ENCODE measurements at places on chromosomes 2 and 18.

- no peak for DNase-seq
These were observed 598.9 kb upstream of the LINC00305 start for GRCh38 chr18:64747803-64748202.

- DNase-seq: no peak
These were observed 152.5 kb downstream of the NRXN1 start for GRCh38 chr2:50879457-50879856.

- DNase-seq: no peak
These were observed 140.1 kb downstream of the ACOXL start for GRCh38 chr2:110872521-110872920.

GRCh38 chr18:65821911-65822310 lies 71.1 kb downstream of the CDH7 start:
- DNase-seq: no peak

GRCh38 chr18:59715966-59716369 lies 18.7 kb upstream of the CCBE1 start:
- no peak for DNase-seq

GRCh38 chr2:172108587-172108930 lies 5.9 kb upstream of the DLX2 start:
- no peak for DNase-seq

DNA sequence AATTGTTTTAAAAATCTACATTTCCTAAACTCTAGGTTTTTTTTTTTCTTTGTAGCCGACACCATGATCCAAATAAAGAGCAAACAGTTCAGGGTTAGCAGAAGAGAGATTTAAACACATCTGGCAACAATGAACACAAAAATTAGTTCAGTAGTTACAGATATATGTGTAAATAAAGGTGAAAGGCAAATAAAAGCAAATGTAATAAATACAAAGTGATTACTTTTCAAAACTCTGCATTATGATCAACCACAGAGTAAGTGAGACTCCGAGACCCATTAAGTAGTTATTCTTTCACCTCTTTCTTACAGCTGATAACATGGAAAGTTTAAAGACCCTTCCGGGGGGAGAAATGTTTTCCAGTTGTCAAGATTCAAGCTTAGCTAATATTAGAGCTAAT lies 716 bp downstream of the CALCRL start:
- no peak for DNase-seq

- DNase-seq: no peak
These were observed 383.3 kb upstream of the MYT1L start for GRCh38 chr2:2714408-2714807.

DNA sequence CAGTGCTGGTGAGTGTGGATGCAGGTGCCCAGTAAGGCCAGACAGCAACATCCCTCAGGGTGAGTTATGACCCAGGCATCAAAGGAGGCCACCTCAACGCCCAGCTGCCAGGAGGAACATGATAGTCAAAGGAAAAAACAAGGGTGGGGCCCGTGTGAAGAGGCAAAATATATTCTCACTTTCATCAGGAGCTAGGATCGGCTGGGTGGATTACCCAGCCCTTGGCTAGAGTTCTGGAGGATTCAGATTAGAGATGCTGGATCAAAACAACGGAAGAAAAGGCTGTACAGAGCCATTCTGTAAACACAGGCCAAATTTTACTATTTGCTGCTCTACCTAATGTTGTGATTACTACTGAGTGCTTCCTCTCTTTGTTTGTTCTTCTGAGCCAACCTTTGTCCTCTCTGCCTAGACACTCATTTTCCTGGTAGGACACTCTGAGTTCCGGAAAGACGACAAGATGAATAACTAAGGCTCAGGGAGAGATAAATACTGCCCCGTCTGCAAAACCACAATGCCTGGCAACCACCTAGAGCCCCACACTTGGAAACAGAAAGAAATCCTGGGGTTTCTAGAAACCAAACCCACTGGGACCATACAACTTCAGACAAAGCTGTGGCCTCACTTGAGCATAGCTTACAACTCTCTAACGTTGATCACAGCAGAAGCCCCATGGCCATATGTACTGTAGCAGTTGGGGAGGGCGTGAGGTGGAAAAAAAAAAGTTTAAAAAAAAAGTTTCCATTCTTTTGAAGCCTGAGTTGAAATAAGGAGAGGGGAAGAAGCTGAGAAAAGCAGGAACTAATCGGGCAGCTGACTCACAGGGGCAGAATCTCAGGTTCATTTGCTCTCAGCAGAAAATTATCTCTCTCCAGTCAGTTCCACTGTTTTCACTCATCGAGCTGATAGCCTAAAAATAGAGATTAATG lies 17.8 kb upstream of the PMAIP1 start:
- peak; percentile 35 for DNase-seq

DNA sequence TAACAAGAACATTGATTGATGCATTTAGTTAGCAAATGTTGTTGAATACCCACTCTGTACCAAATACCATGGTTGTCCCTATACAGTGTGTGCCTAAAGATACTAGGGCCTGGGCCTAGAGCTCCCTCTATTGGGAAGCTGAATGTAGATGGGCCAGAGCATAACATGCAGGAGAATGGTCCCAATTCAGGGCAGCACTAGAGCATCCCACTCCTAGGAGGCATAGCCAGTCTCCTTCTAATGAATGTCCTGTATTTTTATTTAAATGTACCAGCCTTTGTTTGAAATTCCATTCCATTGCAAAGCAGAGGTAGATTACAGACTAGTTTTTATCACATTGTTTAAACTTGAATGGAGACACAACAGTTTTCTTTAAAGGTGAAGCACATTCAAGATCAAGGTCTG lies 90.6 kb downstream of the FEZ2 start:
- DNase-seq: peak; percentile 10

DNA sequence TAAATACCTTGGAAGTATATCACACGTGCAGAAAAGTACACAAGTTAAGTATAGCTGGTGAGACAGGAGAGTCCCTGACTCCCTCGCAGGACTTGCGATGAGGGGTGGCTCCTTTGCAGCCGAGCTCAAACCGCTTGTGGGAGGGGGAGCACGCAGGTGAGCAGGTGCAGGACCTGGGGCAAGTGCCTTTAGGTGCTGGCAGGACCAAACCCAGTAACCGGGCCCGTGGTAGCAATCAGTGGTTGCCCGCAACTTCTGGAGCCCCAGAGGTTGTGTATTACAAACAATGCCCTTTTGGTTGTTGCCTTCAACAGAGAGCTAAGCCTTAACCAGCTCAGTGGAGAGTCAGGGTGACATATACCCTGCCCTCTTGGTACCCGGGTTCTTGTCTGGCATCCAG lies 132.8 kb downstream of the PARD3B start:
- no peak for DNase-seq

DNA sequence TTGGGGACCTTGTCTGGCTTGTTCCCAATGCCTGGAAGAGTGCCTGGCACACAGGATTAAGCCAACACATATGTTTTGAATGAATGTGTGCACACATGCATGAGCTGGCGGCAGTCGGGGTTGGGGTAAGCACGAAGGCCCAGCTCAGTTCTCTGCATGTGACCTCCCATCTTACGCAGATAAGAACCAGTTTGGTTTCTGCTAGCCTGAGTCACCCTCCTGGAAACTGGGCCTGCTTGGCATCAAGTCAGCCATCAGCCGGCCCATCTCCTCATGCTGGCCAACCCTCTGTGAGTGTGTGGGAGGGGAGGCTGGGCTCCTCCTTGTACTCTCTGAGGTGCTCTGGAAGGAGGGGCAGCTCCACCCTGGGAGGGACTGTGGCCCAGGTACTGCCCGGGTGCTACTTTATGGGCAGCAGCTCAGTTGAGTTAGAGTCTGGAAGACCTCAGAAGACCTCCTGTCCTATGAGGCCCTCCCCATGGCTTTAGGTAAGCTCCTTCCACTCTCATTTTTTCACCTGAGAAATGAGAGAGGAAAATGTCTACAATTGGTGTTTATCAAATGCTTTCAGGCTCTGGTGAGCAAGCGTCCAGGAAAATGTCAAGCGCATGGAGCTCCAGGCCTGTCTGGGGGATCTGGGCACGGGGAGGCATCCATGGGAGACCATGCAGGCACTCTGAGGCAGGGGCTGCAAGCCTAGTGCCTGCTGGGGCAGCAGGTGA lies 9.7 kb upstream of the IL1RN start:
- no peak for DNase-seq

DNA sequence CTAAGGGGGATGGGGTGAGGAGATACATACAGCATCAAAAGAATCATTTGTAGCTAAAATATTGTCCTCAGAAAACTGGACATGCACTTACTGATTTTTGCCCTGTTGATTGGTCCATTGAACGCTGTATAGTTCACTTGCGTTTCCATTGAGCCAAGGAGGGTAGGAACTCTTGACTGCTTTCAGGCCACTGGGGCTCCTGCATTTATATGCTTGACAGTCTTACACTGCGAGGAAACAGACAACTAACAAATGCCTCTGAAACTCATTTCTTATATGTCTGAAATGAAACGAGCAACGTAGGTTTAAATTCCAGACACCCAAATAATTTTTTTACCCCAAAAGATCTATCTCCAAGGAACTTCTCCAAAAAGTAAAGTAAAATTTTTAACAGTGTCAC lies 42.1 kb downstream of the ARL5A start:
- no peak for DNase-seq

DNA sequence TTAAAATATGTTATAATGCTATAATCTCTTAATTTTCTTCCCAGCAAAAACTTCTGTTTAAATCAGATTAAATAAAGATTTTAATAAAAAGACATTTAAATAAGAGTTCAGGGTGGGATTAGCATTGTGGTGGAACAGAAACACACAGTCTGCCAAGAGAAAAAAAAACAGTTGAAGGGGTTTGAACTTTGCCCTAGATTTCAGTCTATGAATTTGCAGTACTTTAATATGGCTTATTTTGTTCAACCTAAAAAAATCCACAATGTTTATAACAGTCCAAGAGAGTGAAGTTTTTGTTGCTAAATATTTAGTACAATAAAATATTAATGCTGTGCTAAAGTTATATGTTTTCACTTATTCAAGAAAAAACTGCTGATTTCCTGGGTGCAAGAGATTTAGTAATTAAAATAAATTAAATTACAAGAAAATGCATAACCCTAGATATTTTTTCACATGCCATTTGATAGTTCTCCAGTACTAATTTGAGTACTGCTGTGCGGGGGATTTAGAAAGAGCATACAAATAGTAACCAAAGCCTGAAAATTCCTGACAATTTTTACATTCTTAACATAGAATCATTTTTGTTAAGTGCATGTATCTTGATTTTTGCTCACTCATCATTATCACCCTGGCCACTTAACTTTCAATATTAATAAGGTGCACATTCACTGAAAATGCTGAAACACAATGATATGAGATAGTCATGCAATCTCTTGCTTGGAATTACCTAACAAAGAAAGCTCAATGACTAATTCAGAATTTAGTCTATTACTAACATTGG lies 52.6 kb downstream of the SLC40A1 start:
- no peak for DNase-seq

GRCh38 chr2:17878281-17879136 lies at the start of gene KCNS3:
TSS of gene KCNS3 (plus strand) at chr2:17878667. CDS start at chr2:17931009, 52,342 bp downstream.
- DNase-seq: no peak

DNA sequence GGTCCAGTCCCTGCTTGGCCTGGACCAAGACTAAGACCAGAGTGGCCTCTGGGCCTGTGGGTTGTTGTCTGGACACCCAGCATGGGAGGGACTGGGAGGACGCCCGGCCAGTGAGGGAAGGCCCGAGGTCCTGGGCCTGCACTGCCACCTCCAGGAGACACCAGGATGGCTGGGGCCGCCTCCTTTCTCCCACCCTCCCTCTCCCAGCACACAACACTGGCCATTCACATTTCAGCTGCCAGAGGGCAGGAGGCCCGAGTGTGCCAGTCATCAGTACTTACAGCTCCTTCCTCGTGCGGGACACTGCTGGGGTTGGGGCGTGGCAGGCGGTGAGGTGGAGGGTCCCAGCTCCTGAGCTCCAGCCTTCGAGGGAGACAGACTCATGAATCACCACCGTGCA lies 133.5 kb downstream of the ASB1 start:
- DNase-seq: no peak

- no peak for DNase-seq
These were observed 209.1 kb downstream of the KCNH7 start for GRCh38 chr2:162629499-162629898.

GRCh38 chr2:86420913-86421312 lies 20.3 kb upstream of the KDM3A start:
- no peak for DNase-seq

DNA sequence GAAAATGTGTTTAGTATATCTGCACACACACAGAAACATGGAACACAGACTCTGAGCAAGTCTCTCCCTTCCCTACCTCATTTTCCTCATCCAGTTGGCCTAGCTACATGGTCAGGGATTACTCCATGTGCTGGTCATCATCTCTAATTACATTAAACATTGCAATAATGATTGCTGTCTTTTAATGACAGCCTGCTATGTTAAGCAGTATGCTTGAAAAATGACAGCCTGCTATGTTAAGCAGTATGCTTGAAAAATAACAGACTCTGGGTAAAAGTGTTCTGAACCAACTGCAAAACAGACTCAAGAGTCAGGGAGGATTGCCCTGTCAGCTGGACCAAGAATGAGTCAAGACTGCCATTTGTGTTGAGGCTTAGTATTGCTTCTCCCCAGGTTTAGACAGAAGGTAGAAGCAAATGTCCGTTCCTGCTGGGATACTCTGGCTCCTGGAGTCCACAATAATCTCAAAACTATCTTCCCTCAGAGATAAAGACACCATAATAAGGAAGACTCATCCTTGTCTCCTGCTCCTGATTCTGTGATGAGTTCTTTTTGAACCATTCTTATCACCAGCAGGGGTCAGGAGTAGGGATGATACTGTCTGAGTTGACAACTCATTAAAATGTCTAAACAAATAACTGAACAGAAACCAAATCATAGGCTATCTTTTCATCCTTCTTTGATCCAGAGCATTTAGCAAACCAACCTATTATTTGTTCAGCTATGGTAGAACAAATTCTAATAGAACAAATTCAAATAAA lies 57.7 kb downstream of the CCDC93 start:
- no peak for DNase-seq

- DNase-seq: no peak
These were observed 84.2 kb downstream of the TGFA start for GRCh38 chr2:70469435-70469834.

- DNase-seq: peak; percentile 42
These were observed 86.0 kb downstream of the OSBPL6 start for GRCh38 chr2:178280244-178280852.

GRCh38 chr2:47008381-47009252 lies 93.0 kb upstream of the MCFD2 start:
- peak; percentile 43 for DNase-seq

- no peak for DNase-seq
These were observed 30.0 kb upstream of the TOGARAM2 start for GRCh38 chr2:28950941-28951630.

- DNase-seq: no peak
These were observed 8.6 kb downstream of the RASGRP3 start for GRCh38 chr2:33485051-33485450.

DNA sequence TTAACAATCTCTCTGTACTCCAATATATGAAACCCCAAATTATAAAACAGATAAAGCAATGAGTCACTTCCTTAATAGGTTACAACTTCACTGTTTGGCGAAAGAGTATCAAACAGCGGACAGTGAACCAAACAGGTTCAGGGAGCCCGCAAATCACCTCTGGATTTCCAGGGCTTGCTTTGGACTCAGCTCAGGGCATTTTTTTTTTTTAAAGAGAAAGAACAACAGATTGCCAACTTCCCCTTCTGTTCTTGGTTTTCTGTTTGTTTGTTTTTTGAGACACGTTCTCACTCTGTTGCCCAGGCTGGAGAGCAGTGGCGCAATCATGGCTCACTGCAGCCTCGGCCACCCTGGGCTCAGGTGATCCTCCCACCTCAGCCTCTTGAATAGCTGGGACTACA lies 52.7 kb downstream of the ABCB11 start:
- DNase-seq: no peak

Data from COR-L47 (cell line).